ENCODE measurements at places on chromosomes 16 and 17. TPM values are rescaled to one million over a fixed set of nuclear protein-coding genes. Genes with fewer than 3 reads are reported as not detected.

DNA sequence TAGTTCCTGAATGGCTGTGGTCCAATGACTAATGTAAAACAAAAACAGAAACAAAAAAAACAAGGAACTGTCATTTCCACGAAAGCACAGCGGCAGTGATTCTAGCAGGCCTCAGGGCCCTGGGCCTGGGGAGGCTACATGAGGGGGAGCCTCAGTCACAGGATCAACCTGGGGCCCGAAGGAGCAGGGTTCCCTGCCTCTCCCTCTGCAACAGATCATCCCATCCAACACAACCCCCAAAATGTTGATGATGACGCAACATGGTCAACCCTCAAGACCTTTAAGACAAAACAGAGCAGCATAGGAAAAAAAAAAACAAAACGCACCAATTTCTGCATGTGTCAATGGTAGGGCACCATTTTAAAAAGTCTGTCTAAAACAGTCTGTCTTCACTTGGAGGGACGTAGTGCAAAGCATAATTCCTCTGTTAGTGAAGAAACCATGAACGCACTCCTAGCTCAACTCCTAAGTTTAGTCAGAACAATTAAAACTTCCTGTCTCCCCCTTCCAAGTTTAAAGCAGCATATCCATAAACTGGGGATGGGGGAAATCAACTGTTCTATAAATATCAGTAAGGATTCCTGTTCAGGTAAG, 32.3 kb downstream of the AXIN2 start:
- no peak for DNase-seq

GRCh38 chr16:30002614-30003346, 6.7 kb downstream of the INO80E start:
- no peak for DNase-seq

- DNase-seq, result no peak
Measured at GRCh38 chr17:44826123-44826790, 3.8 kb downstream of the GJC1 start.

DNA sequence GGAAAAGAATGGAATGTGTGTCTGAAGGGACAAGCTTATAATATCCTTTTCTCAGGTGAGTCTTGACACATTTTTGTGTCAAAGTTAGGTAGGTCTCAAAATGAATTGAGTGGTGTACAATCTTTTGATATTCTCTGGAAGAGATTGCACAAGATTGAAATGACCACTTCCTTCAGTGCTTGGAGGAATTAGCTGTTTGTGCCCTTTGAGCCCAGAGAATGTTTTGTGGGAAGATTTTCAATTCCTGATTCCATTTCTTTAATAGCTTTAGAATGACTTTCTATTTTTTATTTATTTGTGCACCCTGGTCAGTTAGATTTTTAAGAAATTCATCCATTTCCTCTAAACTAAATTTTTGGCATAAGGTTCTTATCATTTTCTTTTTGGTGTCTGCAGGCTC, 1.6 kb upstream of the CCL13 start:
- no peak for DNase-seq

Gene KRTAP16-1
- polyA plus RNA-seq, result not detected

Gene NTN3
- 4.7 TPM for polyA plus RNA-seq

Gene PRAC1
- polyA plus RNA-seq, result not detected

- DNase-seq, result peak; percentile 28
Measured at GRCh38 chr16:73813527-73813926, 483.1 kb upstream of the PSMD7 start.

DNA sequence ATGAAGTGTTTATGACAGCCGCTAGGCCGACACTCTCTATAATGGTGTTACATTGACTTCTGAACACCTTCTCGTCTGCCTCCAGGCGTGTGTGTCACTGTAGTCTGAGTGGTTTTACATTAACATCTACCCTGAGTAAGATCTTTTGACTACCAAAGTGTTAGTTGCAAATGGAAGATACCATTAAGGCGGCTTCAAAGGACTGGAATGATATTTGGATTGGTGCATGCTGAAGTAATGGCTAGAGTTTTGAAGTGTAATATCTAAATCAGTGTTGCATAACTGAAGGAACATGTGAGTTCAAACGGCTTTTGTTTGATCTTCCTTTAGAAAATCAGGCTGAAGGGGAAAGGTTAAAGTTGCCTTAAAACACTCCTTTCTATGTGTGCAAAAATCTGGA, 52.2 kb downstream of the BCAS3 start:
- DNase-seq, result no peak

- DNase-seq, result peak; percentile 49
Measured at GRCh38 chr17:61002316-61002736, 324.7 kb downstream of the BCAS3 start.

DNA sequence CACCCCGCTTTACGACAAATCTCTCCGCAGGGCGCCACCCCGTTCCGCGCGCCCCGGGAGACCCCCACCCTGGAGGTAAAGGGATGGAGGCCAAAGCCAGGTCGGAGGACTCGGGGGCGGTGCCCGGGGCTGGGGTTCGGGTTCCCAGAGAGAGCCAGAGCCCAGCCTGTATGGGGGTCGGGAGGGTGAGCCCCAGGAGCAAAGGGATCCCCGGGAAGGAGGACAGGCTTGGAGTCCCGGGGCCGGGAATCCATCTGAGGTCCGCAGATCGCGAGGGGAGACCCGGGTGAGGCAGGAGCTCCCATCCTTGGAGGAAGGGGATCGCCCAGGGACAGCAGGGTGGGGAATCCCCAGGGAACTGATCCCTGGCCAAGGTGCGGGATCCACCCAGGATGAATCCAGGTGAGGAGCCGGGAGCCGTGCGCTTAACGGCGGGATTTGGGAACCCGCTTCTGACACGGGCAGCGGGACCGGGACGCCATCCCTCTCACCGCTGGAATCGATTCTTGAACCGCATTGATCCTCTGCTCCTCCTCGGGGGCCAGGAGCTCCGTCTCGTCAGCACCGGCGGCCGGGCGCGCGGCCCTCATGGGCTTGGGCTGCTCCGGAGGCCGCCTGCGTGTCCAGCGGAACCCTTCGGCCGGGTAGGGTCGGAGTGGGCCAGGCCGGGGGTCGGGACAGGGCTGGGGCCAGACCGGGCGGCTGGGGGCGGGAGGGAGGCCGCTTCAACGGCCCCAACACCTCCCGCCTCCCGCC, at the start of gene MMD:
MMD (minus strand) TSS at position 657 of the 756 bp plus-strand sequence; CDS start at position 517, 140 bp downstream.
- DNase-seq, result no peak

DNA sequence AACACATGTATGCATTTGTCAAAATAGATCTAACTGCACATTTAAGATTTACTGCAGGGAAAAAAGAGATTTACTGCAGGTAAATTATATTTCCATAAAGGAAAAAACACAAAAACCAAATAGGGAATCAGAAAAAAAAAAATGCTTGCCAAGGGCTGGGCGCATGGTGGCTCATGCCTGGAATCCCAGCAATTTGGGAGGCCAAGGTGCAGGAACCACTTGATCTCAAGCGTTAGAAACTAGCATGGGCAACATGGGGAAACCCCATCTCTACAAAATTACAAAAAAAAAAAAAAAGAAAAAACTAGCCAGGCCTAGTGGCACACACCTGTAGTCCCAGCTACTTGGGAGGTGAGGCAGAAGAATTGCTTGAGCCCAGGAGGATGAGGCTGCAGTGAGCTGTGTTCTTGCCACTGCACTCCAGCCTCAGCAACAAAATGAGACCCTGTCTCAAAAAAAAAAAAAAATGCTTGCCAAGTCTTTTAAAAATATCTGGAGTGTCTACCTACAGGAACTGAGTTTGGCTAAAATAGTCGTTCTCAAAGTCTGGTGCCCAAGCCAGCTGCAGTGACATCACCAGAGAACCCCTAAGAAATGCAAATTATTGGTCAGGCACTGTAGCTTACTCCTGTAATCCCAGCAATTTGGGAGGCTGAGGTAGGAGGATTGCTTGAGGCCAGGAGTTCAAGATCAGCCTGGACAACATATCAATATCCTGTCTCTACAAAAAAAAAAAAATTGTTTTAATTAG, 17.5 kb downstream of the TRIM25 start:
- DNase-seq, result no peak

DNA sequence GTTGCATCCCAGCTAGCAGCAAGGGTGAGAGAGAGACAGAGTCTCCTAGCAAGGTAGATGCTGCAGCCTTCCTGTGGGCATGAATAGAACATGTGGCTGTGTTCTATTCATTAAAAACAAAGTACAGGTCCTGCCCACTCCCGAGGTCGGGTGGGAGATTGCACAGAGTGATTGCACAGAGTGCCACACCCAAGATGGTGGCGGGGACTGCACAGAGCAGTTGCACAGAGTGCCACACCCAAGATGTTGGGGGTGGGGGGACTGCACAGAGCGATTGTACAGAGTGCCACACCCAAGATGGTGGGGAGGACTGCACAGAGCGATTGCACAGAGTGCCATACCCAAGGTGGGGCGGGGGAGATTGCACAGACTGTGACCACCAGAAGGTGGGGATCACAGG, 410.8 kb upstream of the EEF2KMT start:
- no peak for DNase-seq

DNA sequence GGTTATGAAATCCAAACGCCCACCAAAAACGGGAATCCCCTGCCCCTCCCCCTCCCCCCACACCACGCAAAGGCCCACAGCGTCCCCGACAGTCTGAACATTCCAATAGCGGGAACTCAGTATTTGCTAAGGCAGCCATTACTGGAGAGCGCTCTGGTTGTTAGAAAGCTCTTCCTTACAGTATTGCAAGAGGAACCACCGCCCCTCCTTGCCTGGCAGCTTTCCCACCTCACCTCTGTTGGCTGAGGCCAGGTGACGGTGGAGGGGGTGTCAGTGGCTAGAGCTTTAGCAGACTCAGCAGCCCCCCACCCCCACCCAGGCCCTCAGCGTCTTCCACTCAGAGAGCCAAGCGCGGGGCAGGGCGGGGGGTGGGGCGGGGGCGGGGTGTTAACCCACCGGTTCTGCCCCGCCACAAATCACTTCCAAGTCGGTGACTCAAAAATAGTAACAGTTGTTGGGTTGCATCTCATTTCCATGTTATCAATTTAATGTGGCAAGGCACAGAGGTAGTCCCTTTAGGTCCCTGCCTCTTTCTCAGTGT, 2.2 kb upstream of the PLEKHH3 start:
- peak; percentile 65 for DNase-seq

Gene SDR42E2
- 0.07 TPM for polyA plus RNA-seq

- no peak for DNase-seq
Measured at GRCh38 chr16:5257462-5257861, 159.9 kb upstream of the EEF2KMT start.

DNA sequence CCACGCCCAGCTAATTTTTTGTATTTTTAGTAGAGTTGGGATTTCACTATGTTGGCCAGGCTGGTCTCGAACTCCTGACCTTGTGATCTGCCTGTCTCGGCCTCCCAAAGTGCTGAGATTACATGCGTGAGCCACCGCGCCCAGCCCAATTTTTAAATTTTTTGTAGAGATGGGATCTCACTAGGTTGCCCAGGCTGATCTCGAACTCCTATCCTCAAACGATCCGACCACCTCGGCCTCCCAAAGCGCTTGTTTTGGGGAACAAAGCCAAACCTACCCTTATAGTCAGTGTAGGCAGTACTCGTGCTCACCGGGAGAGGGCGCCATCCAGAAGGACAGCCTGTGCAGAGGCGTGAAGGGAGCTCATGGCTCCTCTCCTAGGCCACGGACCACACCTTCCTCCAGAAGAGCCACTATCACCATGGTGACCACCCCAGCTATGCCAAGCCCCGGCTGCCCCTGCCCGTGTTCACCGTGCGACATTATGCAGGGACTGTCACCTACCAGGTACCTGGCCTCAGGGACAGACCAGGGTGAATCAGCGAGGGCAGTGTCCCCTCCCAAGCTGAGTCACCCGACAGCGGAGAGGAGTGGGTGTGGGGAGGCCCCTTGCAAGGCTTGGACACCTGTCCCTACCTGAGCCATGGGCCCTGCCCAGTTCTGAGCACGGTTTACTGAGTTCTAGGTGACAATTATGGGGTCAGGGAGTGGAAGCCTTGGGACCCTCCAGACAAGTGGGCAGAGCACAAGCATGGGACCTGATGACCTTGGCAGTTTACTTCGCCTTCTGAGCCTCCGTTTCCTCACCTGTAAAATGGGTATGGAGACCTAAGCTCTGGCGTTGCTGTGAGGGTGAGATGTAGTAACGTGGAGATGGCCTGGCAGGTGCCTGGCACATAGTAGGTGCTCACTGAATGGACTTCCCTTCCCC, 13.7 kb downstream of the MYO15B start:
- no peak for DNase-seq

- no peak for DNase-seq
Measured at GRCh38 chr16:12784076-12784475, 19.6 kb downstream of the CPPED1 start.

DNA sequence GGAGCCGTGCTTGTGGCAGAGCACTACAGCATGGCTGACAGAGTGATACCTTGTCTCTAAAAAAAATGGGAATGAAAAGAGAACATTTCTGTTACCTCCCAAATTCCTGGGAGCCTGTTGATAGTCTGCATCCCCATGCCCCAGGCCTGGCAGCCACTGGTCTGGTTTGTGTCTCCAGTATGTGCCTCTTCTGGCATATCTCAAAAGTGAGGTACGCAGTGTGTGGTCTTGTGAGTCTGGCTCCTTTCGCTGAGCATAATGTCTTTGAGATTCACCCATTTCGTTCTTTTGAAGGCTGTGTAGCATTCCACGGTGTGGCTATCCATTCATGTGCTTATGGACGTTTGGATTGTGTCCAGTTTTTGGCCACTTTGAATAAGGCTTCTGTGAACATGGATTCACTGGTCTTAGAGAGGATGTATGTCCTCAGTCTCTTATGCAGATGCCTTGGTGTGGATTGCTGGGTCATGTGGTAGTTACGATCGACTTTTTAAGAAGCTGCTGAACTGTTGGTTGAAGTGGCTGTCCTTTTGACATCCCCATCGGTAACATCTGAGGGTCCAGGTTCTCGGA, 39.1 kb downstream of the PRMT7 start:
- DNase-seq, result no peak

- no peak for DNase-seq
Measured at GRCh38 chr17:75566416-75566815, 21.2 kb upstream of the MYO15B start.

All from right lung (tissue), 10 donors.